ENCODE measurements at places on chromosomes 1 and 21. TPM values are rescaled to one million over a fixed set of nuclear protein-coding genes. Genes with fewer than 3 reads are reported as not detected.

DNA sequence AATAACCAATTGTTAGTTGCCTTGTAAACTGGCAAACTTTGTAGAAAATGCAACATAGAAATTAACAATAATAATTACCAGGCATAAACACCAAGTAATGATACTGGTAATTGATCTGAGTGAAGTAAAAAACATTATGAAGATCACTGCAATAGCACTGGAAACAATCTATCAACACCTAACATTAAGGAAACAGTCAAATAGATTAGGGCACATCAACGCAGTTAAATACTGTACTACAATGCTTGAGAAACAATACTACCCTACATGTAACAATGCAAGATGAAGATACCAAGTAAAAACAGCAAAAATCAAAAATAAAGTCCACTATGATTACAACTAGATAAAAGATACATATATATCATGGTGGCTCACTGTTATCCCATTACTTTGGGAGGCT lies 16.6 kb downstream of the SYDE2 start:
- DNase-seq: no peak

The PAFAH2 gene
- total RNA-seq: 7.2 TPM

- DNase-seq: no peak
These were observed 136.4 kb downstream of the CLIC6 start for GRCh38 chr21:34805157-34805556.

DNA sequence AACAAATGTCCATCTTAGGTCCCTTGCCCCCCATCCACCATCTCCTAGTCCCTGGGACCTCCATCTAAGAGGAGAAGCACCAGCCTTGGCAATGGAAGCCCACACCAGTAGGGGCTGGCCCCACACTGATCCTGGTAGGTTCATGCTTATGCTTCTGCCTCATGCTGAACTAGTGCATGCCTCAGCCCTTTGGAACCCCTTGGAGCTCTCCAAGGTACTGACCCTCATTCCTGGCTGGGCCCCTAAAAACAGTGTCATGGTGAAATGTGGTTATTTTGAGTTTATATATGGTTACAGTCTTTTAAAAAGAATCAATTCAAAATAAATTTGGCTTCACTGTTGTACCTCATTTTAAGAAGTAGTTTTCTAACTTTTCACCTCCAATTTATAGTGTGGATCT lies 108.3 kb downstream of the HIVEP3 start:
- no peak for DNase-seq

GRCh38 chr1:17167041-17167785 lies 37.7 kb upstream of the PADI1 start:
- no peak for DNase-seq

GRCh38 chr1:245094092-245094491 lies 60.7 kb upstream of the KIF26B start:
- DNase-seq: no peak

- DNase-seq: no peak
These were observed 20.3 kb downstream of the NIPAL3 start for GRCh38 chr1:24435782-24436365.

DNA sequence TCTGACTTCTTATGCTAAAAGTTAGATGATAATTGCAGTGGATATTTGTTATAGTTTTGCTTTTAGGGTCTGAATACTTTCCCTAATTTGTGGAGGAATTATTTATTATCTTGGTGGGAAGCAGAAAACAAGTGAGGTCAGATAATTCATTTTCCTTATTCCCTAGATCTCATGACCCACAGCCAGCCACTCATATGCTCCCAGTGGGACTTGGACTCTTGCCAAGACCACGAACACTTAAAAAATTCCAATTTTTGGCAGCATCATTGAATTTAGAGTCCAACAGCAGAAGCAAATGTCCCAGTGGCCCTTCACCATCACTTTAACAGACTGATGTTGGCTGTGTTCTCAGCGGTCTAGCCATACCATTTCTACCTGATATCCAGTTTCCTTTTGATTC lies 204.2 kb downstream of the HMCN1 start:
- DNase-seq: no peak

The IL19 gene
- not detected for total RNA-seq

DNA sequence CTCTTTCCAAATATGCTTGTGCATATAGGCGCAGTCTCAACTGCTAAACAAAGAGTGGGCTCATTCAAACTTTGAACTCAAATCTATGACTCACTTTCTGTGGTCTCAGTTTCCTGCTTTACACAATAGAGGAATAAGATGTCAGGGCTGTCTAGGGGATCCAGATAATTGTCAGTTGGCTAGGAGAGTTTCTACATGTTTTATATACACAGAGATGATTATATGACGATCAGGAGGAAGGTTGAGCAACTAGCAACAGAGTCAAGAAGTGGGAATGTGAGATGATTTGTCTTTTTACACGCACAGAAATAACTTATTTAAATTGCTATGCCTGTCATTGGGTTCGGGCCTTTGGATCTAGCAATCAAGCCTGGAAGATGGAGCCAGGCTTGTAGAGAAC lies 299.4 kb upstream of the LYPLAL1 start:
- no peak for DNase-seq

DNA sequence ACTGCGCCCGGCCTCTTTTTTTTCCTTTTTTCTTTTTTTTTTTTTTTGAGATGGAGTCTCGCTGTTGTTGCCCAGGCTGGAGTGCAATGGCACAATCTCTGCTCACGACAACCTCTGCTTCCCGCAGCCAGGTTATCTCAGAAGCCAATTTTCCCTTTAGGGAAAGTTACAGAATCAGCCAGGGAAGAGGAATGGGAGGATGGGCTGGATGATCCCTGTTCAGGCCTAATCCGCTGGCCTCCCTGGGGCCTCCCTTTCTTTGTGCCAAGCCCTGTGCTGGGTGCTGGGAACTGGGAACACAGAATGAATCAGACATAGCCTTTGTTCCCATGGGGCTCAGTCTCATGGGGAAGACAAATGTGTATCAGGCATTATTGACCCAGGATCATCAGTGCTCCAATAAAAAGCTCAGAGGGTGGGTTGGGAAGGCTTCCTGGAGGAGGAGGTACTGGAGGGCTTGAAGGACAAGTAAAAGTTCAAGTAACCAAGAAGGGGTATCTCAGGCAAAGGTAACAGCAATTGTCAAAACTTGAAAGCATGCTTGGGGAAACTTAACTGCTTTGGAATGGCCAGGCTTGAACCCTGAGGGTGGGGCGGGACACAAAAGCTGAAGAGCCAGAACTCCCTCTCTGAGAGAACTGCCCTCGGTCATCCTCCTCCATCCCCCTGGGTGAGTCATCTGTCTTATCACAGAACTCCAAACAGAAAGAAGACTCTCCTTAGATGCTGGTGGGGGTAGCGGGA lies 14.3 kb downstream of the ECHDC2 start:
- DNase-seq: no peak

The AMY1B gene
- total RNA-seq: not detected

The GPX7 gene
- total RNA-seq: 12.1 TPM

The XKR8 gene
- total RNA-seq: 8.2 TPM

DNA sequence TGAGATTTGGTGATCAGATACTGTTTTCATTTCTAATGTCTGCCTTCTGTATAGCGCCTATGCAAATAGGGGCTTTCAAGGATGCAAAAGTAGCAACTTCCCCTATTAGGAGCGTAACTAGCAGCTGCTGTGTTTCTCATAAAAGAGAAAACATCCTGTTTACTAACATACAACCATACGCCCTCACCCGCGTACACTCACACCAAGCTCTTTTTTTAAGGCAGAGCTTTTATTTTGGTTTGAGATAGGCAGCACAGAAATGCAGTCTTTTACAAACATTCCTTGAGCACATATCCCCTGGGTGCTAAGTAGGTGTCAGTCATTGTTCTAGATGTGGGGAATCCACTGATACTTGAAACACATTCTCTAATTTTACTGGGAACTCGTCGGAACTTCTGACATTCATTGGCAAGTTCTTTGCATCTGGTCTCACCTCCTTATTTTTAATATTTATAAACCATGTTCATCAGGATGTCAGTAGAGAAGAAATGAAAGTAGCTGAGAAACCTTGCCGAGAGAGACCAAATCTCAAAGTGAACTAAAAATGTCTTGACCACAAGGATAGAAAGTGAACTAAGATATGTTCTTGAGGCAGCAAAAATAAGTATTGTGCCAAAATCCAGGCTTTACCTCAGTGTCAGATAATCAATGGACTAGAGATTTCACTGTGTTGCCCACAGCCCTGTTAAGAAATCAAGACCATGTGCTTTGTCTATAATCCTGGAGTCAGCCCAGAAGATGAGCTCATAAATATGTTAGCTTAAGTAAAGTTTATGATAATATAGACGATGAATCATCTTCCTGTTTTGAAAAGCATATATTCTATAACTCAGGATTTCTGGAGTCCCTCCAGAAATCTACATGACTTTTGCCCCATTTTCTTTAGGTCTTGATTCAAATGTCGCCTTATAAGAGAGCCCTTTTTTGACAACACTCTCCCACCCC lies 350.9 kb downstream of the ST6GALNAC3 start:
- no peak for DNase-seq

DNA sequence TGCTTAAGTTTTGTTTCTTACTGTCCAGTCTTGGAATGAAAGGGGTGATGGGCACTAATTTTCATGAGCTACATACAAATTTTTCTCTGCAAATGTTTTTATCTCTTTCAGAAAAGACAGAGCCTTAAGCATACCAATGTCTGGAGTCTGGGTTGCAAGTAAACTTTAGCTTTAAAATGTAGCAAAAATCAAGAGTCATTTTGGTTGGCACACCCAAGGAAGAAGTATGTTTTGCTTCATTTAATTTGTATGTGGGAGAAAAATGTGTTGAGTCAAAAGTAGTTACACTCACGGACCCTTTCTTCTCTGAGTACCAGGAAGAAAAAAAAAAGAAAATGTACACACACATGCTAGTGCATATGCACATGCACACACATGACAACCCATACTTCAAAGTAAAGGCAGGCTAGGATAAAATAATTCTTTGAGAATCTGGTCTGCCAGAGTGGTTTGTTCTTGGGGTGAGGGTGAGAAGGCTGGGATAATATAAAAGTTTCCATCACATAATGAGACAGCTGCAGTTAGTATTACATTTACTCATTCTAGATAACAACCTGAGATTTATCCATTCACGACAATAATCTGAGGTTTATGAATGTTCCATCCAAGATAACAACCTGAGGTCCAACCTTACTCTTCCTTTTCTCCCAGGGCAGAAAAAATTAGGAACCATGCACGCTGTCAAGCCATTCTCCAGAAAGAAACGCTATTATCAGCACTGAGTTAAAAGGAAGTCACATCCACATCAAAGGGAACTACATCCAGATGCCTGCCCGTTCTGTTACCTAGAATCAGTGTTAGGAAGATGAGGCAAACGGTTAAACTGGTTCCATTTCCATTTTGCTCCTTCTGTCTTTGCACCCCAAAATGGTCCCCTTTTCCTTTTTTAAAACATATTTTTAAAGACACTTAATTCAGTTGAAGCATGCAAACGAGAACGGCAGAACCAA lies 9.3 kb downstream of the DPYD start:
- no peak for DNase-seq

- no peak for DNase-seq
These were observed 45.1 kb downstream of the PDPN start for GRCh38 chr1:13628711-13629110.

DNA sequence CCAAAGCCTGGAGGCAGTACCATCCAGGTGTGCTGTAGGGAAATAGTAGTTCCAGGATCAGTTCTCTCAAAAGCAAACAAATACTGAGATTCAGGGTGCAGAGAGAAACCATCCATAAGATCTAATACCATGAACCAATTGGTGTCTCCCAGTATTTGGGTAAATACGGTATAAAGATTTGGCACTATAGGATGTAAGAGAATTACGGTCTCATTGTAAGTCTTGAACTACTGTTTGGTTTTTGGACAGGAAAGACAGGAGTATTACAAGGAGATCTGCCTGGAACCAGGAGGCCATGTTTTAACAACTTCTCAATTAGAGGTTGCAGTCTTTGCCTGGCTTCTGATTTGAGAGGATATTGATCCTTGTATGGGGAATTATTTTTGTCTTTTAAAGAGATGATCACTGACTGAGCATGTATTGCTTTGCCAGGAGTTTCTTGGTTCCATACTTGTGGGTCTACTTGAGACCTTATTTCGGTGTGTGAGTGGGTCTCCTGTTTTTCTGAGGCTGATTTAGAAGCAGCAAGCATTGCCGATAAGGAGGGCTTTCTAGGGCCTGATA lies 10.2 kb downstream of the AADACL4 start:
- DNase-seq: no peak

The ERICH3 gene
- 0.05 TPM for total RNA-seq

The LRRC53 gene
- not detected for total RNA-seq

The LAMB3 gene
- total RNA-seq: 1.5 TPM

Measured in posterior vena cava (tissue), 2 donors.